Cerebellar cortex (tissue), 1 donor: ENCODE measurements at places on chromosomes 1 and 21.
A peak's percentile ranks its signal among the peaks of the same experiment; 100 is the strongest.

DNA sequence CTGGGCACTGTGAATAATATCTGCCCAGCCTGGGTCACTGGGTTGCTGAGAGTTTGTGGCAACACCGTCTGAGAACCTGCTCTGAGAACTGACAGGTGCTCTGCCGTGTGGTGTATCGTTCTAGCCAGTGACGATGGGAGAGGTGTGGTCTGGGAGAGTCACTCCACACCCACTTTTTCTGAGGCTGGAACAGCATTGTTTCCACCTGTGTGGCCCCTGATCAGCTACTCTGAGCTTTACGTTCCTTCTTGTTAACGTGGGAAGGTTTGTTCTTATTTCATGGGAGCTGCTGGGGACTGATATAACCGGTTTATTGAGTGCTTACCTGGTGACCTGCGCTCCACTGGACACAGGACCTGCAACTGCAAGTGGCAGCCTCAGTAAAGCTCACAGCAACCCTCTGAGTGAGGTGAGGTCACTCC, 34.8 kb upstream of the TENT5C start:
- DNase-seq: no peak

- DNase-seq: no peak
Observed at GRCh38 chr1:208803011-208803811, 559.0 kb upstream of the PLXNA2 start.

GRCh38 chr1:227323171-227323966, 5.1 kb upstream of the CDC42BPA start:
- no peak for DNase-seq

DNA sequence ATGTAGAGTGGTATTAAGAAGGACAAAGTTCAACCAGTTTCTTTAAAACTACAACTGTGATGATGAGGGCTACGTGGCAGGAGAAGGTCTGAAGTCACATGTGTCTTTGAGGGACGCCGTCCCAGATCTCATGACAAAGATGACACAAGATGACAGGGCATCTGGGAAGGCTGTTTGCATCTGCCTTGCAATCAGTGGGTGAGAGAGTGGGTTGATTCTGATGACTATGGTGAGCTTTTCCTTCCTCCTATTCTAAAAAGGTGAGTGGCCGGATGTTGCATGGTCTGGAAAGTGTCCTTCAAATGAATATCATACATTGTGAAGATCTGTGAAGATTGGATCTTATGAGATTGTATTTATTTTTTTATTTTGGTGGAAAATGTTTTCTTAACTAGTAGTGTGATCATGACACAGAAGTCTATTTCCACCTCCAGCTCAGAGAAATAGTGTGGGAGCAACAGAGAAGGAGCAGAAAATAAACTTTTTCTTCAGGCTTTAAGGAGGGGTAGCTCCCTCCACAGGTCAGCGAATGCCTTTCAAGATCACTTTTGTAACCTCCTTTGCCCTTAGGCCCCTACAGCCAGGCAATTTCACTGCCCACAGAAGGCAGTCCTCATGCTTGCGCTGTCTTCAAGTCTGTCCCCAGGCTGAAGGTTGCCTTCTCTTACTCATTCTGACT, 76.0 kb upstream of the ATF3 start:
- DNase-seq: no peak

DNA sequence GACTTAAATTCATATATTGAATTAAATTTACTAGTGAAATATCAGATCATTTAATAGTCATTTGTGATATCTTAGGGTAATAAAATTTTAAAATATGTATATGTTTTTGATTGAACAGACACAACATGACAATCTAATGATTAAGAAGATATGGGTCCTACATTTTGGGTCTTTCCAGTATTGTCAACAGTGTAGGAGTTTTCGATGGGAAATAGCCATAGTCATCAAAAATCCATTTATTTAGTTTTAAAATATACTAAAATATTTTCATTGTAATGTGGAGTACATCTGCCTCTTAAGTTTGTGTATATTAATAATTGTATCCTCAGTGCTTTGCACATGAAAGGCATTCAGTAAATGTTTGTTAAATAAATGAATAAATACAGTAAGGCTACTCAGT, 14.0 kb downstream of the TRMT13 start:
- DNase-seq: no peak

DNA sequence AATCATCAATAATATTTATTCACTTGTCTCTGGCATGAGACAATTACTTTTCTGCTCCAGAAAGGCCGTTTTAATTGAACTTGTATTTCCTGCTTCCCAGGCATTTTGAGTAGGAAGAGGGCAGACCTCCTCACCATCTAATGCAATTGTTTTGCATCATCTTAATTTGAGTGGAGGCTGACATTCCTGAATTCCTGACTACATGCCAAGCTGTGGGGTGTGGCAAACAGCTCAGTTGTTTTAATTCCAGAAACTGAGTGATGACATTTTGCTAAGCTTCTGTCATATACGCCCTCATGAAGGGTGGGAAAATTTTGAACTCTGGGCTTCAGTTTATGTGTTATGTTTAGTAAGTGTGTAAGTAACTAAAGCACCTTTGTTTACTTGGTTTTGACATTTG, 125.4 kb upstream of the USP25 start:
- DNase-seq: no peak

GRCh38 chr1:183149273-183149672, 36.8 kb upstream of the LAMC2 start:
- no peak for DNase-seq

- DNase-seq: no peak
Observed at GRCh38 chr1:7159116-7159781, 374.0 kb downstream of the CAMTA1 start.

DNA sequence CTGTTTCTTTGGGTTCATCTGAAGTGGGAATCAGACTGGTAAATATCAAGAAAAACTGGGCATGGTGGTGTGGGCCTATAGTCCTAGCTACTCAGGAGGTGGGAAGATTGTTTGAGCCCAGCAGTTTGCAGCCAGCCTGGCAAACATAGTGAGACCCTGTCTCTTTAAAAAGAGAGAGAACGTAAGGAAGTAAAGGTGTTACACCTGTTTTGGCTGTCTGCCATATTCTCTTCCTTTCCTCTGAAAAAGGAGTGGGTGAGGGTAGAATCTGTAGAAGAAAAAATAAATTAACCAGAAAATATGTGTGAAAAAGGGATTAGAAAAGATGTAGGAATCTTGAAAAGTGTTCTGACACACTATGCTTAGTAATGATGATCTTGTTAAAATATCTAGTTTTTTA, 20.0 kb downstream of the AHCYL1 start:
- no peak for DNase-seq

GRCh38 chr1:180617774-180618395, 13.9 kb upstream of the XPR1 start:
- no peak for DNase-seq

DNA sequence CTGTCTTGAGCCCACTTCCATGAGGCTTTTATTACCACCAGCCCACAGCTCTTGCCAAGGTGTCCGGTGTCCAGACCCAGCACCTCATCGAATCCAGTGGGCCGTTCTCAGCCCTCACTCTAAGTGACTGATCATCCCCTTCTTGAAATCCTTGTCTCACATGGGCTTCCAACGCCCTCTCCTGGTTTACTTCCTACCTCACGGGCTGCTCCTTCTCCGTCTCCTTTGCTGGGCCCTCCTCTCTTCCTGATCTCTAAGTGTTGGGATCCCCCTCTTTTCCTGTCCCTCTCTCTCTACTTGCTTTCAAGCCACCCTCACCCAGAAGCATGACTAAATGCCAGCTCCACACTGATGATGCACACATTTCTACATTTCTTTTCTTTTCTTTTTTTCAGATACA, 9.0 kb upstream of the RHBG start:
- no peak for DNase-seq

DNA sequence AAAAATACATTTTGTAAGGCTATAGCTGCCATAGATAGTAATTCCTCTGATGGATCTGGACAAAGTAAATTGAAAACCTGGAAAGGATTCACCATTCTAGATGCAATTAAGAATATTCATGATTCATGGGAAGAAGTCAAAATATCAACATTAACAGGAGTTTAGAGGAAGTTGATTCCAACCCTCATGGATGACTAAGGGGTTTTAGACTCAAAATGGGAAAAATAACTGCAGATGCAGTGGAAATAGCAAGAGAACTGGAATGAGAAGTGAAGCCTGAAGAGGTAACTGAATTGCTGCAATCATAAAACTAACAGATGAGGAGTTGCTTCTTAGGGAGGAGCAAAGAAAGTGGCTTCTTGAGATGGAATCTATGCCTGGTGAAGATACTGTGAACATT, 230.8 kb downstream of the KCTD3 start:
- DNase-seq: no peak

GRCh38 chr1:183804387-183804786, 533 bp upstream of the RGL1 start:
- no peak for DNase-seq

- no peak for DNase-seq
Observed at GRCh38 chr1:215160351-215160750, 77.8 kb downstream of the KCNK2 start.

DNA sequence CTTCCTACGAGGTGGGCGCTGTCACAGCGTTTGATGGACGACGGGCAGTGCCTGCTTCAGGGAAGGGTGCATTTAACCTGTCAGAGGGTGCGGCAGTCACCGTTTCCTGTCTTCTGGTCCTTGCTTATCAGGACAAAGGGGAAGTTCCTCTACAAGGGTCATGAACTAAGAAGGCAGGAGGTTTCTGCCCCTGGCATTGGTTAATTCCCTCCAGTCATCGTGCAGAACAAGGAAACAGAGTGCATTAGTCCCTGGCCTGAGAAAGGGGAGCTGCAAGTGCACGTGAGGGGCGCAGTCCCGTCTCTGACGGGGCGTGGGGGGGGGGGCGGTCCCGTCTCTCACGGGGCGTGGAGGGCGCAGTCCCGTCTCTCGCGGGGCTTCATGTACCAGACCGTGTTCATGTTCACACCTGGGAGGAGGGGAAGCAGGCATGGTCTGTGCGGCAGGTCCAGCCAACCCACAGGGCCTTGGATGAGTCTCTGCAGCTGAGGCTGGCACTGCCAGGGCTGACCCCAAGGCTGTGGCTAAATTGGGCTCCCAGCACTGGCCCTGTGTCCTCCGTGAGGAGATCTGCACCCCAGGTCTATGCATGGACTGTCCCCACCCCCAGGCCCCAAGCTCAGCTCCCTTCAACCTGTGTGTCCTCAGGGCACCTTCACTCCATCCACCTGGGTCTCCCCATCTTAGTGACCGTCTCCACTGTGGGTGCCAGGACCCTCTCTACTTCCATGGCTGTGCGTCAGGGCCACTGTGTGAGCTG, 89.2 kb upstream of the COL6A1 start:
- DNase-seq: no peak

DNA sequence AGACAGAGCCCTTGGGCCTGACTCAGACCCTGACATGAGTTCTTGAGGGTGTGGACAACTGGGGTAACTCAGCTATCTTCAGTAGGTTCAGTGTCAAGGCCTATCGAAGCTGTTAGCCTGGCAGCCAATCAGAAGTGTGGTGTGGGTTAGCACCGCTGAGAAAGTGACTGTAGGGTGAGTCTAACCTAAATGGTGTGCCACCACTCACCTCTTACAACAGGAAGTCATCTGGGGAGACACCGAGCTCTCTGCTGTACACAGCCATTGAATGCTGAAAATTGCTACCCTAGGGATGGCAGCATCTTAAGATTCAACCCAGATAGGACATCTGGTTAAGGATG, 44.6 kb downstream of the RASSF5 start:
- no peak for DNase-seq

DNA sequence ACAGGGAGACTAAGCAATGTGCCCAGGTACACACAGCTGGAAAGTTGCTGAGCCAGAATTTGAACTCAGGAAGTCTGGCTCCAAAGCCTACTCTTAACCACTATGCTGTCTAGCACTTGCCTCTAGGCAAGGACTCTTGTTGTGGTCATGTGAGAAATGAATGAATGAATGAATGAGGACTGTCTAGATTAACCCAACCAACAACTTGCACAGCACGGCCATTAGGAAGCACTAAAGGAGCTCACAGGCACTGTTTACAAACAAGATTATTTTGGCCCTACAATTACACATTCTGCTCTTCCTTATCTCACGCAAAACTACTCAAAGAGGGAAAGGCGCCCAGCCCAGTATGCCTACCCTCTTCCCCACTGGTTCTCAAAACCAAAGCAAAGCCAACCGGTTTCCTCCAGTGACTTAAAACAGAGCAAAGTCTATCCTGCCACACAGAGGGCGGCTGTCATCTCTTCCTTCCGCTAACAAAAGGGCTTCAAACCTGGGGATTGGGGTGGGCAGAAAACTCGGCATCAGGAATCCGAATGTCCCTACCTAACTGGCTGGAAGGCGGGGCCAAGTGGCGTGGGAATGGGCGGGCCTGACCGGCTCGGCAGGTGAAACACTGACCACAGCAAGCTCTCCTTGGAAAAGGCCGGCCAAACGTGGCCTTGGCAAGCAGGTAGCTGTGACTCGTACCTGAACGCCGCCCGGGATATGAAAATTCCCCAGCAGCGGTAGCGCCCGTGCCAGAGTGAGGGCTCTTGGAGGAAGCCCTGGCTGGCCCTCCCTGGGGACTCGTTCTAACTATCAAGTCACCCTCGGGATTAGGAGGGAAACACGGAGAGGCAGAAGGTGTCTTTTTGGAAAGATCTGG, 948 bp downstream of the STK40 start:
- peak; percentile 78 for DNase-seq

DNA sequence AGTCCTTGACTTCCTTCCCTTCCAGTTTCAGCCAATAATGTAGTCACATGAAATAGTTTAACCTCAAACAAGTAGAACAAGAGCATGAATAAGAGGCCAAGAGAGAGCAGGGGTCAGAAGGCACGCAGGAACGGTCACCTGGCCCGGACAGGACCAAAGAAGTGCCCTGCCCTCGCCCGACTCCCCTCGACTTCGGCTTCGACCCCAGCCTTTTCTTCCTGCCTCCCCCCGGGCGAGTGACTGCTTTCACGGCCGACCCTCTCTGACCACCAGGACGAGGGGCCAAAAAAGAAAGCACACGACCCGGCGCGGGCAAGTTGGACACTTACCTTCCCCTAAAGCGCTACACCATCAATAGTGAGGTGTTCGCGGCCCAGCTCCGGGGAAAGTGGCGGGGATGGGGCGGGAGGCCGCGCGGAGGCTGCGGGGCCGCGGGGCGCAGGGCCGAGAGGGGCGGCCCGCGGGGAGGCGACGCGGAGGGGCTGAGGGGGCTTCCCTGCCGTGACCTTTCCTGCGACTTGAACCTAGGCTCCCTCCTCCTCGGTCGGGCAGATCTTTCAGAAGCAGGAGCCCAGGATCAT, 519 bp downstream of the RERE start:
- peak; percentile 50 for DNase-seq

DNA sequence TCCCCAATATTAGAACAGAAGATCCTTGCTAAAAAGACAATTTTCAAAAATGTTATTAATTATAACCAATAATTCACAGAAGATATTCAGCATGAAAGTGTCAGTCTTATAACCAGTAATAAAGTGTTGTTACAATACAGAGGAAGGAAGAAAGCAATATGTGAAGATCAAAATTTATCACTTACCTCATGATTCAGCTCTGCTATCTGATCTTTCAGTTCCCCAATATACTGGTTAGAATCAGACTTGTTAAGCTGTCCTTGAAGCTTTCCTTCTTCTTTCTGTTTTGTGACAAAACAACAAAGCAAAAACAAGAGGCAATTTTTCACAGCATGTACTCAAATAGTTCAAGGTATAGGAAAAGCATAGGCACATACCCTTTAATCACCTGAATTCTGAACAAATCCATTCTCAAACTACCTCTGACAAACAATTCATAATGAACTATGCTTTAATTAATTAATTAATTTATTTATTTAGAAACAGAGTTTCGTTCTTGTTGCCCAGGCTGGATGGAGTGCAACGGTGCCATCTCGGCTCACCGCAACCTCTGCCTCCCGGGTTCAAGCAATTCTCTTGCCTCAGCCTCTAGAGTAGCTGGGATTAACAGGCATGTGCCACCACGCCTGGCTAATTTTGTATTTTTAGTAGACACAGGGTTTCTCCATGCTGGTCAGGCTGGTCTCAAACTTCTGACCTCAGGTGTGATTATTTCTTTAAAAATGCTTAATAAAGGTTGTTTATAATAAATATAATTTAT, 76.9 kb upstream of the GFI1 start:
- DNase-seq: no peak
